G401 (cell line): ENCODE measurements at places on chromosomes 11 and 22. TPM values are rescaled to one million over a fixed set of nuclear protein-coding genes. Genes with fewer than 3 reads are reported as not detected.

DNA sequence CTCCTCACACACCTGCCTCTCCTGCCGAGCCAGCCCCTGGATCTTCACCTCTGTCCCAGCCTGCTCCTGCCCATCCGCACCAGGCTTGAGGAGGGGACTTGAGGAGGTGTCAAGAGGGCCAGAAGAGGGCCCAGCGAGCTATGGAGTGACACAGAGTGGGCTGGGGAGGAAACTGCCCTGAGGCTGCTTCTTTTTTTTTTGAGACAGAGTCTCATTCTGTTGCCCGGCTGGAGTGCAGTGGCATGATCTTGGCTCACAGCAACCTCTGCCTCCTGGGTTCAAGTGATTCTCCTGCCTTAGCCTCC lies 21.9 kb upstream of the CDON start:
- DNase-seq = no peak

DNA sequence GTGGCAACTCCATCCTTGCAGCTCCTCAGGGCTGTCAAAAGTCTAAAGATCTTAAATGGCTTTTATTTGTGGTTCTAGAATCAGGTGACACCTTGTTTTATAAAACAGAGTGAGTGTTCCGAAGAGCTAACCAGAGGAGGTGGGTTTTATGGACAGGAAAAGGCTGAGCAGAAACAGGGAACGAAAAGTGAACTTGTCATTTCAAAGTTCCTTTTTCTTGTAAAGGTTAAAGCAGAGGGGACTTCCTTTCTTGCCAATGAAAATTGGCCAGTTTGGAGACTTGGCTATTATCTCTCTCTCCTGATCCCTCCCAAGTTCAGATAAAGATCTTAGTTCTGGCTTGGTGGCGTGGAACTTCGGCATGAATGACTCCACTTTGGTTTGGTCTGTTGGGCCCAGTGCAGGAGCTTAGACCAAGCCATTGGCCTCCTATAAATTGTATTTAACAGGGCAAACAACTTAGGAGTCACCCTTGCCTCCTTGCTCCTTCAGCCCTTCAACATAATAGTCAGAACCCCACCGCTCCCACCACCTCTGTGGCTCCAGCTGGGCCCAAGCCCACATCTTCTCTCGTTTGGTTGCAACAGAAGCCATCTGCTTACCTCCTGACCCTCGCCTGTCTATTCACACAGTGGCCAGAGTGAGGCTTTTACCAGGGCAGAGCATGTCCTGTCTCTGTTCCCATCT lies 102.4 kb upstream of the THY1 start:
- DNase-seq = no peak

DNA sequence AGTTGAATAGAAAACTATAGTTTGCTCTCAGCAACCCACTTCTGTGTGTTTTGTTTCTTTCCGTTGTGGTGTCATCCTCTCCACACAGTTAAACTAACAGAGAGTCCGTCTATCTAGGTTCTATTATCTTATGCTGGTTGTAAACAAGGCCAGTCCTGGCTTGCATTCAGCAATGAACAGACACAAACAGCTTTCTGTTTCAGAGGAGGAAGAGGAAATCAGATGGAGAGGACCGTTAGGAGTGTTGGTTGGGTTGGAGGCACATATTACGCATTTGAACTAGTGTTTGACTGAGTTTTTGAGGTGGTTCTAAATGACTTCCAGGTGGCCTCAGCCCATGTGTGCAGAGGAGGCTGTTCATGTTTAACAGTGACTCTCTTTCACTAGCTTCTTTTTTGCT lies 129.5 kb upstream of the SORL1-AS1 start:
- DNase-seq = no peak

C11orf86 gene
- total RNA-seq = not detected in 2 replicates

DNA sequence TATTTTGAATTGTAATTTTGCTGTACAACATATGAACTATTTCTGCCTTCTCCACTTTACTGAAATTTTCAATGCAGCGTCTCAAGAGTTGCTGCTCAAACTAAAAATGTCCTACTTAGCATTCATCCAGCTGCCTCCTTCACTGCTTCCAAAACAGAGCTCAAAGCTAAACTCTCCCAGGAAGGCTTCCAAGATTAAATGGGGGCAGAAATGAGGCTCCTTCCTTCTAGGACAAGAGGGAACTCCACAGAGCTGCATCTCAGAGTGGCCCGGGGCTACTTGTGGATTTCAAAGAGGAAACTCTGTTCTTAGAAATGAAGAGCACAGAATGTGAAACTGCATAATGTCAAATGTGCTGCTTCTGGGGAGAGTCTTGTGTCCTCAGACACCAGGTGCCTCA lies 295.9 kb upstream of the NCAM1 start:
- DNase-seq = peak; percentile 17

DNA sequence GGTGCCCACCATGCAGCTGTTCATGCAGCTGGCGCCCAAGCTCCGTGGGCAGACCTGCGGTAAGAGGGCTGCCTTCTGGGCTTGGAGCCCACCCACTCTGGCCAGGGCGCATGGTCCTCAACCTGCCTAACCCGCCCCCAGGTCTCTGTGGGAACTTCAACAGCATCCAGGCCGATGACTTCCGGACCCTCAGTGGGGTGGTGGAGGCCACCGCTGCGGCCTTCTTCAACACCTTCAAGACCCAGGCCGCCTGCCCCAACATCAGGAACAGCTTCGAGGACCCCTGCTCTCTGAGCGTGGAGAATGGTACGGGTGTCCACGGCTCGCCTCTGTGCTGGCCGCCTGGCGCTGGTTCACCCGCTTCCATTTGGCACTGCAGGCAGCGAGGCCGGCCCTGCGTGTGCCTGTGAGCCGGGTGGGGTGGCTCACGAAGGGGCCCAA lies 11.0 kb downstream of the MUC5AC start:
- DNase-seq = no peak

C11orf68 gene
- total RNA-seq = 14.2 and 17.2 TPM in 2 replicates

DNA sequence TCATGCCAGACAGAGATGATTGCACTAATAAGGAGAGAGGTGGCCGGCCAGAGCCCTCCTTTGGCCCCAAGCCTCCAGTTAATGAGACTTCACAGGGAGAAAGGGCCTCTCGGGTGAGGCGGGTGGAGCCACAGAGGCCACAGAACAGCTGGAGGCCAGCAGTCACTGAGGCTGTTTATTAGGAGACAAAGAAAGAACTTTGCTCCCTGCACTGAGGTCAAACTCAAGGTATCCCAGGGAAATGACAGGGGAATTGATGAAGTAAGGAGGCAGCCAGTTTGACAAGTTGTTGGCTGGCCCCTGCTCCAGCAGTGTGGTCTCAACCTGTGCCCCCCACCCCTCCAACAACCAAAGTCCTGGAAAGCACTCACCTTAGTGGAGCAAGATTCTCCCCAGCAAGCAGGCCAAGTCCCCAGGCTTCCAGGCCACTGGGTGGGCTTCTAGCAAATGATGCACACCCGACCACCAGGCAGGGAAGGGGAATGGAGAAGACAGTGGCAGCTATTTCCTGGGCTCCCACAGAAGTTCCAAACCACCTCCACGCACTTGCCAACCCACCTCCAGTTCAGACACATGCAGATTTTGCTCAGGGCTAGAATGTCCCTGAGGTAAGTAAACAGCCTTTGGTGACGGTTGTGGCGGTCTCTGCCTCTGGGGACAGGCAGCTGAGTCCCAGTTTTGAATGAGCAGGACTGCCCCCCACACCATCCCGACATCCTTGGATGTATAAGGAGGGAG lies 53.2 kb downstream of the RPUSD4 start:
- no peak for DNase-seq

GRCh38 chr11:1515082-1516060 lies 28.8 kb upstream of the MOB2 start:
- DNase-seq = peak; percentile 80

- no peak for DNase-seq
Observed at GRCh38 chr11:47915783-47916182, 64.6 kb upstream of the PTPRJ start.

DNA sequence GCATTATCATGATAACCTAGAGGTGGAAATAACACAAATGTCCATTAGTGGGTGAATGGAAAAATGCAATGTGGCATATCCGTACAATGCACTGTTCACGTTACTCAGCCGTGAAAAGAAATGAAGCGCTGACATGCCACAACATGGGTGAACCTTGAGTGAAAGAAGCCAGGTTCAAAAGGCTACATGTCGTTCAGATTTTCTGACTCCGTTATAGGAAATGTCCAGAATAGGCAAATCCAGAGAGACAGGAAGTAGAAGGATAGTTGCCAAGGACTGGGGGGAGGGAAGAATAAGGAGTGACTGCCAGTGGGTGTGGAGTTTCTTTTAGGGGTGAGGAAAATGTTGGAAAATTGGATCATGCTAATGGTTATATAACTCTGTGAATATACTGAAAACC lies 133.8 kb downstream of the ATXN10 start:
- no peak for DNase-seq

- no peak for DNase-seq
Observed at GRCh38 chr11:8331767-8332166, 68.1 kb upstream of the LMO1 start.

GRCh38 chr11:132123854-132124835 lies 753.7 kb downstream of the NTM start:
- DNase-seq = no peak

OR52H1 gene
- not detected in 2 replicates for total RNA-seq

GRCh38 chr22:38325587-38325986 lies 8.4 kb upstream of the CSNK1E start:
- DNase-seq = no peak

GRCh38 chr22:30743257-30744020 lies 48.8 kb downstream of the OSBP2 start:
- no peak for DNase-seq

KRTAP5-8 gene
- total RNA-seq = not detected in 2 replicates

- peak; percentile 47 for DNase-seq
Observed at GRCh38 chr22:39524753-39525657, 4.6 kb downstream of the ATF4 start.

SLC35C1 gene
- total RNA-seq = 2.3 and 3.3 TPM in 2 replicates

DNA sequence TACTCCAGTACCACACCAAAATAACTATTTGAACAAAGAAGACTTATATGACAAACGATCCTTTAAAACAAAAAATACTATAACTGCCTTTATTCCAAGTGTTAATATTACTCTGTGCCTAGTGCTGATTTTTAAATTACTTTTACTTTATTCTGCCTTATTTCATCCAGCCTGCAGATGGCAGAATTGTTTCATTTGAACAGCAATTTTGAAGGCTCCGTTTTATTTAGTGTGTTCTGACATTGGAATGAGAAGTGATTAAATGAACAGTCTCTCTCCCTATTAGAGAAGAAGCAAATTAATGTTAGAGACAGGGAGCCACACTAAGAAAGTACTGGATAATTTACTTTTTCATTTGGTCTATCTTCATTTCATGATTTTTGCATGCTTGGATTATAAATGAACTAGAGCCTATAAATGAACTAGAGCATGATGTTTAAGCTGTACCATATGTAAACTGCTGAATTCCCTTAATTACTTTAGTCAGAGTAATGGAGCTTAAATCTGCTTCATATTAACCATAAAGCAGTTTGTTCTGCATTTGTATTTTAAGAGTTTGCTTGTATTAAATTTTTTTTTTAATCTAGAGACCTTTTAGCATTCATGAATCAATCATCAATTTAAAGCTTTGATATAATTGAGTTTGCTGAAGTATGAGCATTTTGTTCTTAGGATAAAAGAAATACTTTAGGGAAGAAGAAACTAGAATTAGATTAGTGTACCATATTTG lies 9.8 kb downstream of the PDHX start:
- peak; percentile 69 for DNase-seq

EFEMP2 gene
- total RNA-seq = 35.8 and 38.2 TPM in 2 replicates

UPK2 gene
- not detected in 2 replicates for total RNA-seq

DNA sequence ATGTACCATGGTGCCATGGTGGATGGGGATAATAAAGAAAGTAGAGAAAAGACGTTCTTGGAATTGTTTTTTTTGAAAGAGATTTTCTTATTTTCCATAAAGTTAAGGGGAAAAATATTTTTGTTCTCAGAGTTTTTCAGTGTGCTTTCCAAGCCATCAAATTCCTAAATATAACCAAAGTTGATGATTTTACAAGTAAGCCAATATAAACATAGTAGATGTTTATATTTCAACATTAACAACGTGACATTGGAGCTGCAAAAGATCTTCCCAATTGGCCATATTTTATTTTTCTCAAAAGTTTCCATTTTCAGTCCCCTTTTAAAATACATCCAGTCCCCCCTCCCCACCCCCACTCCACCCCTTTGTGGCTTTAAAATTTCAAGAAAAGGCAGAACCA lies 80.9 kb upstream of the PICALM start:
- DNase-seq = no peak

DNA sequence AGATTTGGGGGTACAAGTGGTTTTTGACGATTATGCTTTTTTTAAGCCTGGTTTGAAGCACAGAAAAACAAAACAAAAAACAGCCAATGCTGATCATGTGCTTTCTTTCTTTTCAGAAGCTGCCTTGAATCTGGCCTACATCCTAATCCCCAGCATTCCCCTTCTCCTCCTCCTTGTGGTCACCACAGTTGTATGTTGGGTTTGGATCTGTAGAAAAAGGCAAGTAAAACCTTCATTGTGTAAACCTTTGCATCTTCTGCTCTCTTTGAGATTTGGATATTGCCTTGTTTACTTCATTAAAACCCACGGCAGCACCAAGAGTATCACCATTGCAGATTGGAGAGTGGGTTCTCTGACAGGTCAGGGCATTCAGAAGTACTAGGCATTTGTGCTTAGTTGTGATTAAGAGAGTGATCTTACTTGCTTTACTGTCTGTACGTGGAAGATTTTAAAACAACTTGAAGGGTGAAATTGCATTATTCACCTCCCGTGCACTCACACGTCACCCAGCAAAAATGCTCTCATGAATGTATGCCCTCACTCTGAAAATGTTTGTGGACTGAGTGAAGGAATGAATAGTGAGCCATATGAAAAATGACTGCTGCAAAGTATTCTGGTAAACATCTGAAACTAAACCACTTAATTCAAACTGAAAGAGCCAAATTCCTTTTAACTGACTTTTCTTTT lies 17.0 kb downstream of the LAYN start:
- no peak for DNase-seq

PES1 gene
- 133 and 162 TPM in 2 replicates for total RNA-seq

GRCh38 chr22:19957445-19957844 lies 15.8 kb upstream of the TXNRD2 start:
- DNase-seq = no peak

TCF20 gene
- total RNA-seq = 18.4 and 25.5 TPM in 2 replicates

DNA sequence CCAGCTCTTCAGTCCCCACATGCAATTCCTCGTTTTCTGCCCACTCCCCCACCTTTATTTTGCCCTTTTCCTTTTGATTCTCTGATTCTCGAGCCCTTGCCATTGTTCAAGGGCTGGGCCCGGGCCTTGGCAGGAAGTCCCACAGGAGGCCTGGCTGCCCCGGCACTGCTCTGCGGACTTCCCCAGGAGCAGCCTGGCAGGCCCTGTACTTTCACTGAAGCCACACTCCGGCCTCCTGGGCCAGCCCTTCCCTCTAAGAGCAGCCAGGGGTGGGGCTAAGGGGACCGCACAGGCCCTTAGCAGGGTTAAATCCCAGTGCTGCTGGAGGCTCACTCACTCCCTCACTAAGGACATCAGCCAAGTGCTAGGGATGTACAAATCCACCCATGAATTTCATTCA lies 4.1 kb downstream of the LRRC32 start:
- DNase-seq = no peak

MMP1 gene
- total RNA-seq = 17.7 and 21.5 TPM in 2 replicates
